ENCODE measurements at places on chromosomes 5 and 9. TPM values are rescaled to one million over a fixed set of nuclear protein-coding genes. Genes with fewer than 3 reads are reported as not detected.

Gene HSPA4
- polyA plus RNA-seq: 79.3 TPM

DNA sequence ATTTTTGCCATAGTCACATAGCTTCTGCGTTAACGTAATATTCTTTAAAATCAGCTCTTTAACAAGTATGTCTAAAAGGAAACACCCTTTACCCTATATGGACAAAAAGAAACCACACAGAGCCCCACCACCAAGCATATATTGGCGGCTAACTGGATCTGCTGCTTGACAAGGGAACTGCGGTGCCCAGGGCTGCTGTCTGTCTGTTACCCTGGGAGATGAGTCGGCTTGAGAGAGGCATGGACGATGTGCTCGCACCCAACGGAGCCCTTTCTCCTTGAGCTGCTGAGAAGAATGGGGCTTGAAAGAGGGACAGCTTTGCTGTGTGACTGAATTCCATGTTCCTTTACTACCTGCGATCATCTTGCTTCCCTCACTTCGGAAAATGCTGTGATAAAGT, 158.6 kb upstream of the SHB start:
- H3K27ac ChIP-seq: no peak overlapping the region
- DNase-seq: no peak
- no peak overlapping the region for H3K4me3 ChIP-seq

Gene TMEM250
- polyA plus RNA-seq: 19.2 TPM

- H3K4me1 ChIP-seq: no peaks in the 10 kb centered on the region
- H3K27me3 ChIP-seq: peaks cover 3% of the 10 kb centered on the region
- H3K36me3 ChIP-seq: no peaks in the 10 kb centered on the region
- H3K4me3 ChIP-seq: no peak overlapping the region
- DNase-seq: no peak
Observed at GRCh38 chr9:88959727-88960469, 31.4 kb upstream of the S1PR3 start.

- H3K4me1 ChIP-seq: no peaks in the 10 kb centered on the region
- no peaks in the 10 kb centered on the region for H3K36me3 ChIP-seq
- DNase-seq: no peak
- H3K4me3 ChIP-seq: no peak overlapping the region
Observed at GRCh38 chr9:91282292-91282691, 79.4 kb downstream of the AUH start.

GRCh38 chr5:179376701-179377420, 31.6 kb upstream of the ADAMTS2 start:
- H3K4me1 ChIP-seq: no peaks in the 10 kb centered on the region
- H3K27me3 ChIP-seq: no peaks in the 10 kb centered on the region
- H3K27ac ChIP-seq: no peak overlapping the region
- DNase-seq: no peak
- H3K36me3 ChIP-seq: no peaks in the 10 kb centered on the region

Gene PCDHGB2
- polyA plus RNA-seq: 0.12 TPM

DNA sequence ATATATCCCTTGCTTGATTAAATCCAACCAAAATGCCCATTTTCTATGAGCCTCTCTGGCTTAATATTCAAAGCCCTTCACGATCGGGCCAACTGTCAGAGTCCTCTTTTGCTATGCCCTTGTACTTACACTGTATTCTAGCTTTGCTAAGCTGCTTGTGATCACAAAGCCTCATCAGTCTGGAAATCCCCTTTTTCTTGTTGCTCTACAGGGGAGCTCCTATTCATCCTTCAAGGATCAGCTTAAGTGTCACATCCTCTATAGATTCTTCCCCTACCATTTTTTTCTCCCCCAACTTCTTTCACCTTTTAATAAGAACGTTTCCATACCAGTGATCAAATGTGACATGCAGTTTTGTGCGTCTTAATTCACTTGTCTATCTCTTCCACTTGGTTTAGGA, 450.4 kb upstream of the CHD1 start:
- no peaks in the 10 kb centered on the region for H3K27me3 ChIP-seq
- DNase-seq: no peak
- H3K27ac ChIP-seq: no peak overlapping the region

All from keratinocyte (primary cell).